ENCODE measurements at places on chromosomes 6 and 20.
A peak's percentile ranks its signal among the peaks of the same experiment; 100 is the strongest.

DNA sequence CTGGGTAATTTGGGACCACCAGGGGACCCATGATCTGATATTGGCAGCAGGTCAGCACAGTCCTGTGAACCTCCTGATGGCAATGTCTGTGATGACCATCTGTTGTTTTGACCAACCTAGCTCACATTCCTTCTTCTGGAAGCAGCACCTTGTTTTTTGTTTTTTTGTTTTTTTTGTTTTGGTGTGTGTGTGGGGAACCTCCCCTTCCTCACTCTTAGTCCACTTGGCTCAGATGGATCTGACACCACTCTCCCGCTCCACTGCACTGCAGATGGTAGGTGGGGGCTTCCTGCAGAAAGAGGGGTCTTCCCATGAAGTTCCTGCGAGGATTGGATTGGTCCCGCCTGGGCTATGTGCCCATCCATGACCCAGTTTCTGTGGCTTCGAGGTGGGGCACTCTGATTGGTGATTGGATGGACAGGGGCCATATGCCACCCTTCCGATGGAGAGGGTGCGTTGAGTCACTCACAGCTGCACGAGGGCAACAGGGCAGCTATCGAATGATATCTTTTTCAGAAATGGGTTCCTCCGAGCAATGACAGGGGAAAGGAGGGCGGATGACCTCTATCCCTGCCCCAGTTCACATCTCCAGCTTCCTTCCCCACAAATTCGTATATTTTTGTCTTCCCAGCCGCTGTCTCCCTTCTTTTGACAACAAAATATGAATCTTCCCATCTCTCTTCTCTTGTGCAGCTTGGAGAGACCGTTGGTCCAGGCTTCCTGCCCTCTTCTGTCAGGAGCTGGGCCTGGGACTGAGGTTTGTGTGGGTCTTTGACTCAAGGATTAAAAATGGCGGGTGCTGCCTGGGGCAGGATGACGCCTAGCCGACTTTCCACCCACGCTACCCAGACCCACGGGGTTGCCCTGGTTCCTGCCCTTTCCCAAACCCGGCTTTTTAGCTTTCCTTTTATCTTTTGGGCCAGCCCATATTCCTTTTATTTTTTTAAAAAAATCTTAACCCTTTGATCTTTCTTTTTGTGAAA lies 132.1 kb upstream of the KCNG1 start:
- no peak for DNase-seq

- DNase-seq: no peak
These were observed 213.1 kb downstream of the RNF144B start for GRCh38 chr6:18600255-18600654.

GRCh38 chr20:58202044-58202443 lies 26.4 kb downstream of the ANKRD60 start:
- no peak for DNase-seq

GRCh38 chr20:61759286-61760065 lies 306.2 kb downstream of the TAF4 start:
- DNase-seq: no peak

- DNase-seq: peak; percentile 59
These were observed 55.2 kb upstream of the TBC1D7 start for GRCh38 chr6:13383328-13384163.
